ENCODE measurements at places on chromosomes 6 and 20.

GRCh38 chr6:127513425-127513824 is 5.7 kb downstream of the MTCL3 start:
- DNase-seq, result no peak

GRCh38 chr6:132797951-132798868 is at the start of gene SLC18B1:
SLC18B1 (minus strand) TSS chr6:132798637; CDS start chr6:132798456, 181 bp downstream.
- DNase-seq, result peak; percentile 57

- peak; percentile 60 for DNase-seq
Measured at GRCh38 chr6:38567436-38567835, 72.3 kb downstream of the BTBD9 start.

DNA sequence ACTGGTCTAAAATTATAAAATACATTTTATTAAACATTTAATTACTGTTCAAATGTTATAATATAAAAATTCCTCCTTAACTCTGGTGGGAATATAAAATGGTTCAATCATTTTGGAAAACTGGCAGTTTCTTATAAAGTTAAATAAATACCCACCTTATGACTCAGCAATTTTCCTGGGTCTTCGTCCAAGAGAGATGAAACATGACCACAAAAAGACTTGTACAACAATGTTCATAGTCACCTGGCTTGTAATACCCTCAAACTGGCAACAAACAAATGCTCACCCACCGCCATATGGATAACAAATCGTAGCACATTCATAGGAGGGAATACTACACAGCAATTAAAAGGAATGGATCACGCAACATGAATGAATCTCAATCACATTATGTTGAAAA is 66.0 kb upstream of the RIN2 start:
- DNase-seq, result peak; percentile 60

- peak; percentile 93 for DNase-seq
Measured at GRCh38 chr6:108133594-108134179, 32.1 kb upstream of the NR2E1 start.

- DNase-seq, result peak; percentile 57
Measured at GRCh38 chr20:37406010-37406998, 60.4 kb downstream of the SRC start.

- DNase-seq, result no peak
Measured at GRCh38 chr20:63963784-63964301, 5.9 kb downstream of the ZNF512B start.

- DNase-seq, result no peak
Measured at GRCh38 chr20:50347284-50348063, 156.8 kb downstream of the CEBPB start.

DNA sequence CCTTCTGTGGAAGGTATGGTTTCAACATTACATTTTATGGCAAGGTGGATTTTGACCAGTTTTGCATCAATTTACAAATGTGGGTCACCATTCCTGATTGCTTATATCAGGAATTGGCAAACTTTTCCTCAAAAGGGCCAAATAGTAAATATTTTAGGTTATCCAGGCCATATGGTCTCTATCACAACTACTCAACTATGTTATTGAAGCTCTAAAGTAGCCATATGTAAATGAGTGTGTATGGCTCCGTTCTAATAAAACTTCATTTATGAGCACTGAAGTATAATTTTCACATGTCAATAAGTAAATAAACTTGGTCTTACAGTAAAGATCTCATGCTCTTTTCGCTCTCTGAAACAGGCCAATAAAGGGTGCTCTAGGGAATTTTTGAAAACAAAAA is 362.7 kb upstream of the SASH1 start:
- DNase-seq, result no peak

- peak; percentile 32 for DNase-seq
Measured at GRCh38 chr6:166825553-166826145, 130.7 kb downstream of the RNASET2 start.

DNA sequence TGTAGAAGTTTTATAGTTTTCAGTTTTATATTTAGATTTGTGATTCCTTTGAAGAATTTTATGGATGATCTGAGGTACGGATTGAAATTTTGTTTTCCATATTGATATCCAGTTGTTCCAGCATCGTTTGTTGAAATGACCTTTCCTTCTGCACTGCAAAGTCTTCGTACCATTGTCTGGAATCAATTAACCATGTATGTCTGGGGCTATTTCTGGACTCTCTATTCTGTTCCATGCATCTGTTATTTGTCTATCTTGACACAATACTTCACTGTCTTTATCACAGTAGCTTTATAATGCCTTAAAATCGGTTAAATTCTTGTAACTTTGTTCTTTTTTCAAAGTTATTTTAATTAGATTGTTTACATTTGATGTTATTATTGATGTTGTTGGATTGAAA is 154.9 kb downstream of the FARS2 start:
- no peak for DNase-seq

DNA sequence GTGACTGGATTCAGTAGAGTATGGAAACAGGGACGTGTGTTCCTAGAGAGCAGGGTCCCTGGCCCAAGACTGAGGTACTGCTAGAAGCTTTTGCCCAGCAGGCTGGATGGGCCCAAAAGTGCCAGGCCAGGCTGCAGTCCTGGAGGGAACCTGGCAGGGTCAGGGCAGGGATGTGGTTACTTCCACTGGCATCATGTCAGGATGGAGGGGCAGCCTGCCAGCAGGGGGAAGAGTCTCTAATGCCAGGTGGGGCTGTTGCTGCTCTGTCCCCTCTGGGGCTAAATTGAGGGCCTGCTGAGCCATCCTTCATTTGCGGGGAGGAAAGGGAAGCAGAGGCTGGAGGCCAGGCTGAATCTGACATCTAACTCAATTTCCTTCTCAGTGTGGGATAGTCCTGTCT is 17.2 kb downstream of the ZDHHC14 start:
- no peak for DNase-seq

- DNase-seq, result no peak
Measured at GRCh38 chr6:105320271-105320670, 82.6 kb downstream of the PREP start.

- no peak for DNase-seq
Measured at GRCh38 chr6:75101896-75102295, 104.0 kb downstream of the COL12A1 start.

DNA sequence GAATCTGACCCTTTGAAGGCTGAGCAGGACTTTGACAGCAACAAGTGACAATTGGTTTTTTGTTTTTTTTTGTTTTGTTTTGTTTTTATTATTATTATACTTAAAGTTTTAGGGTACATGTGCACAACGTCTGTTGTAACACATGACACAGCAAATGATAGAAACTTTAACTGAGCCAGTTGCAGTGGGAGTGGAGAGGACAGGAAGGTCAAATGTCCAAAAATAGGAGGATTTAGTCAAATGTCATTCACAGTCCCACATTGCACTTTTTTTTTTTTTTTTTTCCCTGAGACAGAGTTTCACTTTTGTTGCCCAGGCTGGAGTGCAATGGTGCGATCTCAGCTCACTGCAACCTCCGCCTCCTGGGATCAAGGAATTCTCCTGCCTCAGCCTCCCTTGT is 223.0 kb downstream of the HIVEP2 start:
- DNase-seq, result no peak

- peak; percentile 23 for DNase-seq
Measured at GRCh38 chr20:57546956-57547649, 13.8 kb upstream of the PCK1 start.

DNA sequence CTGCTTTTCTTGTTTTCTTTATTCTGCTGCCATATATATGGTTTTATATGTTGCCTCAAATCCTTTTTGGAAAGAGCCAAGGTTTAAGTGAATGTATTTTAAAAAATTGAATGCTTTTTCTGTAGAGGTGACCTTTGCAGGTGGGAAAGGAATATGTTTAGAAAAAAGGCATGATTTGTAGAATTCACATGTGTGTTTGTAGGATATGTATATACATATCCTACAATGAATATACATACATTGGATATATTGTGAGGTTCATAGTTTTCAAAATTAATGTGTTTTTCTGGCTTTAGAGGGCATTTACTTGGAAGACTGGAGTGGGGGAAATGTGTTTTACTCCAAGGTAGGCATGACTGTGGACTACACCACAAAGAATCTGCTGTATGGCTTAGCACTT is 4.0 kb upstream of the EYA2 start:
- DNase-seq, result no peak

GRCh38 chr6:81331526-81331925 is 421.0 kb downstream of the TENT5A start:
- no peak for DNase-seq

DNA sequence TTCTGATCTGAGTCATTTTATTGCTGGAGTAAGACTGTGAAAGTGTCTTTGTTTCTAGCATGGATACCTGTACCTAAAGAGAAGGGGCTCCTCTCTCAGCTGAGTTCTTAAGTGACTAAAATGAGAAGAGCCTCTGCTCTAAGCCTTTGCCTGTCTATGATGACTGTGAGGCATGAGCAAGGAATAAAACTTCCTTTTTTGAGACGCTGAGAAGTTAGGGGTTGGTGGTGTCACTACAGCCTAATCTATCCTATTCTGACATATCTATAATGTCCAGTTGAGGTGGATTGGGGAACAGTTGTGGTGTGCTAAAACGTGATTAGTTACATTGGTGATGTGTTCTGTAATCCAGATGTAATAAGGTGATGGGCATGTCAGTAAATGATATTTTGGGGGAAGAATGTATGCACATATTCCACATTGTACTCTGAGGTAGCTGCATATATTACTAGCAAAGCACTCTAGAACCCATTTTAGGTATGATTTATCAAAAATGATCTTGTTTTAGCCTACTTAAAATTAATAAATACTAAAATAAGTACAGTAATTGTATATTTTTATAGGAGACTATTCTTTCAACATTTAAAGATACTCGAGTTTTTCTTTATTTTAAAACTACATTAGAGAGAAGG is 18.1 kb downstream of the ADGRB3 start:
- DNase-seq, result no peak

DNA sequence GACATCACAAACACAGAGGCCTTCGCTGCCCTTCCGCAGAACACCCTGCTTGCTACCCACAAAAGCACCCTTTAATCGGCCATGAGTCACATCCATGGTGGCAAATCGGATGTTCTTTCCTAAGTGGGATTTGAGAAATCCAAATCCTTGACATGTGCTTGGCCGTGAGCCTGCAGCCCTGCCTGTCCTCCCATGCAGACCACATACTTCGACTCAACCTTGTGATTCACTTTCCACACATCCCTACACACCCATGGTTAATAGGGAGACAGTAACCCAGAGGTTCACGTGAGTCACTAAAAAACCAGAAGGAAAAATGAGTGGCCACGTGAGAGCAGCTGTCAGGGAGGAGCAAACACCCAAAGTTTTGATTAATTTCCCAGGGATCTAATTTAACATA is 19.4 kb downstream of the RAMACL start:
- DNase-seq, result peak; percentile 92

DNA sequence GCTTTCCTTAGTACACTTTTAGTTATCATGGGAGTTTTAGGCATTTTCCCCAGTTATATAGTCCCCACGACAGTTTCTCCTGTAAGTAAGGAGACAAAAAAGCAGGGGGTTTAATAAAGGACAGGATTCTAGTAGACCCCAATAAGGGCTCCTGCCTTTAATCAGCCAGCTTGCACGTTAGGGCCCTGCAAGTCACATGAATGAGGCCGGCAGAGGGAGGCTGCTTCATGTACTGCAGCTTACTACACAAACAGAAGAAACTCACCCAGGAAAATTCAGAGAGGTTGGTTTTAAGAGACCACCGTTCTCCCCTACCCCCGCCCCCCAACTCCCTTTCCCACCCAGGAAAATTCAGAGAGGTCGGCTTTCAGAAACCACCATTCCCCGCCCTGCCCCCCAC is 229.7 kb upstream of the MOCS1 start:
- DNase-seq, result no peak
